Activated CD4-positive, alpha-beta T cell treated with anti-CD3 and anti-CD28 coated beads for 36 hours (primary cell): ENCODE measurements at places on chromosomes 4 and X. TPM values are rescaled to one million over a fixed set of nuclear protein-coding genes. Genes with fewer than 3 reads are reported as not detected.

GRCh38 chrX:959595-959994, 252.9 kb downstream of the CRLF2 start:
- DNase-seq: no peak
- H3K4me3 ChIP-seq: no peak overlapping the region
- peaks cover 6% of the 10 kb centered on the region for H3K27me3 ChIP-seq
- H3K36me3 ChIP-seq: no peaks in the 10 kb centered on the region

GRCh38 chr4:121071640-121072223, 603 bp downstream of the NDNF start:
- peak overlapping the region; percentile 73 for H3K4me3 ChIP-seq
- H3K36me3 ChIP-seq: no peaks in the 10 kb centered on the region
- peaks cover 56% of the 10 kb centered on the region for H3K27me3 ChIP-seq
- DNase-seq: no peak
- H3K27ac ChIP-seq: no peak overlapping the region

GRCh38 chr4:95541889-95542607, 6.7 kb downstream of the UNC5C start:
- H3K27me3 ChIP-seq: peaks cover 25% of the 10 kb centered on the region
- H3K4me1 ChIP-seq: no peaks in the 10 kb centered on the region
- H3K27ac ChIP-seq: no peak overlapping the region
- no peak overlapping the region for H3K4me3 ChIP-seq

DNA sequence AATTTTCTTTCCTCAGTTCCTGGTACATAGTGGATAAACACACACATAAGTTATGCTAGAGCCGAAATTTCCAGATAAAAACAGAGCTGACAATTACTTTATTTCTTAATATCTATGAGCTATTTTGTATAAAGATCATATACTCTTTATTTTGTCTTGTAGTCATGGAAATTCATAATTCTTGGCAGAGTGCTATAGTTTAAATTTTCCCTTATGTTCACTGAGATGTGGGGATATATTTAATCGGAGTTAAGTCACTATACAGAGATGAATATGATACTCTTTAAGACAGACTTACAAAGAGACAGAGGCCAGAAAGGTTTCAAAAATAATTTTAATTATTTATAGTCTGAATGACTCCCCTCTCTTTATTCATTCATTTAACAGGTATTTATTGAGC, 89.7 kb downstream of the PPEF1 start:
- H3K36me3 ChIP-seq: no peaks in the 10 kb centered on the region
- no peaks in the 10 kb centered on the region for H3K27me3 ChIP-seq
- H3K27ac ChIP-seq: no peak overlapping the region
- no peak for DNase-seq
- no peak overlapping the region for H3K4me3 ChIP-seq

GRCh38 chr4:52296341-52296740, 245.2 kb downstream of the SPATA18 start:
- no peak overlapping the region for H3K27ac ChIP-seq
- no peaks in the 10 kb centered on the region for H3K4me1 ChIP-seq
- H3K36me3 ChIP-seq: no peaks in the 10 kb centered on the region
- no peak overlapping the region for H3K4me3 ChIP-seq
- H3K27me3 ChIP-seq: no peaks in the 10 kb centered on the region

- DNase-seq: no peak
- no peaks in the 10 kb centered on the region for H3K4me1 ChIP-seq
- no peaks in the 10 kb centered on the region for H3K27me3 ChIP-seq
- H3K27ac ChIP-seq: no peak overlapping the region
These were observed 102.1 kb upstream of the AP1S2 start for GRCh38 chrX:15956681-15957080.

GUCY1B1 gene
- total RNA-seq: 0.63 TPM

MAGEA2B gene
- total RNA-seq: not detected

TRIM2 gene
- 1.0 TPM for total RNA-seq
